NCI-H187 treated with DMSO at 0.1 percent for 48 hours (cell line): ENCODE measurements at places on chromosomes 6 and 20.

DNA sequence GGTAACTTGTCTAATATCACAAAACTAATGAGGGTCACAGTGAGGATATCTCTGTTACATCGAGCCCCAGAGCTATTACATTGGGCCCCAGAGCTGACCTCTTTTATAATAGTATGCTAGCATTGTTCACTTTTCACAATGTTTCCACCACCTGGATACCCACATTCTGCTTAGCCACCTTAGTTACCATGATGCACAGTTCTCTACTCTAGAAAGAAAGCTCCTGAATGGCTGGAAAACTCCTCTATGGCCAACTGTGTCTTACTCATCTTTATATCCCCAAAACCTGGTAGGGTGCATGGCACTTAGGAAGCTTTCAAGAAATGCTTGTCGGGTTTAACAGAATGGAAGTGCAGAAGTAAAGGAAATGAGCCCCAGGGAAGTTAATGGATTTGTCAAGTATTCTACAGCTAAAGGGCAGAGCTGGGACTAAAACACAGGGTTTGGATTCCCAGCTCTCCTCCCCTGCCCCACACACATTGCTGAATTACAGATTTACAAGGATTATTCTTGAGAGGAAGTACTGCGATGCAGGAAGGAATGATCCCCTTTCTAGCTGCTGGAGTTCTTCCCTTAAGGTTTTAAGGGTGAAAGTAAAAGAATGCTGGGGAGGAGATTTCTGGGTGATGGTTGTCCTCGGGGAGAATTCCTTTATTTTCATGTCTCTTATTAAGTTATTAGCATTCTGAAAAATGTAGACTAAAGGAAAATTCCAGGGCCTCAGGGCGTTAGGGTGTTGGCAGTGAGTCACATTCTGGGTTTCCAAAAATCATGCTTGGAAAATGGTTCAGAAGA lies 16.1 kb upstream of the HINT3 start:
- no peak for DNase-seq

DNA sequence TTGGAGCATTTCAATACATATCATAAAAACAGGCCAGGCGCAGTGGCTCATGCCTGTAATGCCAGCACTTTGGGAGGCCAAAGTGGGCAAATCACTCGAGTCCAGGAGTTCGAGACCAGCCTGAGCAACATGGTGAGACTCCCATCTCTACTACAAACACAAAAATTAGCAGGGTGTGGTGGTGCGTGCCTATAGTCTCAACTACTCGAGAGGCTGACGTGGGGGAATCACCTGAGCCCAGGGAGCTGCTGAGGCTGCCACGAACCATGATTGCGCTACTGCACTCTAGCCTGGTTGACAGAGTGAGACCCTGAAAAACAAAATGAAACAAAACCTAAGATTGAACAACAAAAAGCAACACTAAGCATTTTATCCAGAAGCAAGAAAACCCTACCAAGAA lies 47.2 kb downstream of the BACH2 start:
- no peak for DNase-seq

GRCh38 chr6:43971776-43972126 lies 155.5 kb downstream of the MRPL14 start:
- no peak for DNase-seq

DNA sequence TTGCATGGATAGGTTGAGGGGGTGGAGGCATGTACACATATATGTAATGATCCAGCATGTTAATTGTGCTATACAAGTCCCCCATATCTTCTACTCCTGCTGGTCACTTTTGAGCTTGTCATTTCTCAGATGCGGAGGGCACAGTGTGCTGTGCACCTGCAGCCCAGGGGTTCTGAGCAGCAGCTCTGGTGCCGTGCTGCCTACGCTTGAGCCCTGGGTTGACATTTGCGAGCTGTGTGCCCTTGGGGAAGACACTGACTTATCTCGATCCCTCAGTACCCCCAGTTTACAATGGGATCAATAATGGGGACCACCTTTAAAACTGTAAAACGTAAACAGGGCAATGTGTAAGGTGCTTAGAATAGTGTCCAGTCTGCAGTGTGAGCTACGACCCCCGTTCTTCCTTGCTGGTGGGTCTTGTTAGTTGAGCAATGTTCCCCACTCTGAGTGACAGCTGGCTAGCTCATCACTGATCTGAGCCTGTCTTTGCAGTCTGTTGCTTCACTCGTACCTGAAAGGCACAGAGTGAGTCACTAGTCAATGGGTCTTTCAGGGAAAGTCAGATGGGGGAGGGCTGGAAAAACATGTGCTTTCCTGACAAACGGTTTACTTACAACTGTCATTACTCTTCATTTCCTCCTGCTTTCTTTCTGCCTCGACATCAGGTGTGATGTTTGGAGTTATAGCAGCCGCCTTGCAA lies 91.7 kb downstream of the SLC2A10 start:
- no peak for DNase-seq

DNA sequence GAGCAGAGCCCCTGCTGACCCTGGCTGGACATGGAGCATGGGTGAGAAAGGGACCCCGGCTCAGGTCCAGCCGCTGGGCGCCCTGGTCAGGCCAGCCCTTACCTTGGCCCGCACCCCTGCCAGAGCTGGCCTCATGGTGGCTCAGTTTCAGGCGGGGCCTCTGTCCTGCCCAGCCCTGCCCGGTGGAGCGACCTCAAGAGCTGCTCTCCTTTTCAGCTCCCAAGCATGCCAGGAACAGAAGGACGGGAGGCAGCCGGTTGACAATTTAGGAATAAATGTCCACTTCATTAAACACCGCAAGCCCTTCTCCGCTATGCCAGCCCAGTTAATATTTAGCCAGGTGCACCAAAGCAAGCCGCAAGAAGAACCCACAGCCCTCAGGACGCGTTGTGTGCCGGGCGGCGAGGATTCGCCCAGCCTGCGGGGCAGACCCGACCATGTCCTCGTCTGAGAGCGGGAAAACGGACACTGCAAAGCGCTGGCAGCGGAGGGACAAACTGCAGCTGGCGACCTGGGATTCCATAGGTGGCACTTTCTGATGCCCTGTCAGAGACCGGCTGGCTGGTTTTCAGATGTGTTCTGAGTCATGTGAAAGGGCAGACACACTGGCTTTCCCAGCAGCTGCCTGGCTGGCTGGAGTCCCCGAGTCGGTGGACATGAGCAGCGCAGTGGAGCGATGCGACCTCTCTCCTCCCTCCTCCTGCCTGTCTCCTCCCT lies 221.9 kb downstream of the TTLL2 start:
- DNase-seq = no peak

DNA sequence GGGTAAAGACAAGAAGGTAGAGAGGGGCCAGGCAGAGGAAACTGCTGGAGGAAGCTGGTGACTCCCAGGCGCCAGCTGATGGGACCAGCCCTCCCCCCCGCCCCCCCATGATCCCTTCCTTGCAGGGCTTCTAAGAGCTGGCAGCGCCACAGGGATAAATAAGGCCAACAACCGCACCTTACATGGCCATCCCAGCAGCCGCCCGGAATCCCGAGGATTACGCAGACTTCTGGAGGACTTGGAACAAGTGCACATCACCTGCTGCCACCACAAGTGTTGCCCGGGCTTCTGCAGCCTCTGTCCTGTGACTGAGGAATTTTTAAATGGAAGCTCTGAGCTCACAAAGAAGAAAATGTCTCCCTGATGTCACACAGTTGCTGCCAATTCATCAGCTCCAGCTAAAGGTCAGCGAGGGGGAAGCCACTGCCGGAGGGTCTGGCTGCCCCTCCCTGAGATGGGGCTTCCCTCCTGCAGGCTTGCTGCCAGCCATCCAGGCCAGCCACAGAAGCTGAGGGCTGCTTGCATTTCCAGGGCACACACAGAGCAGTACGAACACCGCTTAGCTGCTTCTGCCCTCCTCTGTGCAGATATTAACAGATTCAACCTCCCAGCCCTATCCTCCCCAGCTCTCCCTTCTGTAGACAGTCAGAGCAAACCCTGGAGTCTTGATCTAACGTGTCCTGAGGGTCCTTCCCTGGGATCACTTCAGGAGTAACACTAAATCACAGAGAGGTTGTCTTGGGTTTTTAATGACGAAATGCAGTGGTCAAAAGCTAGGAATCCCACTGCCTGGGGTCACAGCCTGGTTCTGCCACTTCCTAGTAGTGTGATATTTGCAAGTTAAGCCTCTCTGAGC lies 38.6 kb upstream of the PIM1 start:
- no peak for DNase-seq

DNA sequence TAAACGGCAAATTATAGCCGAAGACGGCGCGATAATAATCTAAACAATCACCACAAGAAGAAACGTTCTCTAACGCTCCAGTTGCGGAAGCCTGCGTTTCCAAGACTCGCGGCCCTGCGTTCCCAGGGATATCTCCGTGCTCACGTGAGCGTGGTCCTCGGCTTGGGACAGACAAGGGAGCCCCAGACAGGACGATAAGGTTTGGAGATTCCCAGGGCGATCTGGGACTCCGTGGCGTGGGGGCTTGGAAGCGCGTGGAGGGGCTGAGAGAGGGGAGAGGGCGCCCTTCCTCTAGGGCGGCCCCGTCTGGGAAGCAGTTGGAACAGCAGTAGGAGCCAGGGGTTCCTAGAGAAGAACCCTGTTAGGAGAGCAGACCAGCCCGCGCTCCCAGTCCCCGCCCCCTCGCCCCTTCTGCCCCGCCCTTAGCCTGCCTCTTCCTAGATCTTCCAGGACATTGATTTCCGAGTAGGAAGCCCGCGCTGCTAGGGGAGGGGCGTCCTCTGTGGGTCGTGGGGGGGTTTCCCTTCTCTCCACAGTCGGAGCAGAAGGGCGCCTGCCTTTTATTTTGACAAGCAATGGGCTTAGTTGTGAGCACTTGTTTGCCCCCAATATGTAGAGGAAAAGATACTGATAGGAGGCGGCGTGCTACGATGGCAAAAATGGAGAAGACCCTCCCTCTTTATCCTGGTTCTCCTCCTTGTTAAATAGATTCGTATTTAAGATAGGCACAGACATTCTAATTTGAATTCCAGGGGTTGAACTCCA lies 10.6 kb downstream of the NRN1 start:
- DNase-seq = peak; percentile 79

GRCh38 chr20:46371656-46372055 lies 34.8 kb downstream of the ELMO2 start:
- no peak for DNase-seq

DNA sequence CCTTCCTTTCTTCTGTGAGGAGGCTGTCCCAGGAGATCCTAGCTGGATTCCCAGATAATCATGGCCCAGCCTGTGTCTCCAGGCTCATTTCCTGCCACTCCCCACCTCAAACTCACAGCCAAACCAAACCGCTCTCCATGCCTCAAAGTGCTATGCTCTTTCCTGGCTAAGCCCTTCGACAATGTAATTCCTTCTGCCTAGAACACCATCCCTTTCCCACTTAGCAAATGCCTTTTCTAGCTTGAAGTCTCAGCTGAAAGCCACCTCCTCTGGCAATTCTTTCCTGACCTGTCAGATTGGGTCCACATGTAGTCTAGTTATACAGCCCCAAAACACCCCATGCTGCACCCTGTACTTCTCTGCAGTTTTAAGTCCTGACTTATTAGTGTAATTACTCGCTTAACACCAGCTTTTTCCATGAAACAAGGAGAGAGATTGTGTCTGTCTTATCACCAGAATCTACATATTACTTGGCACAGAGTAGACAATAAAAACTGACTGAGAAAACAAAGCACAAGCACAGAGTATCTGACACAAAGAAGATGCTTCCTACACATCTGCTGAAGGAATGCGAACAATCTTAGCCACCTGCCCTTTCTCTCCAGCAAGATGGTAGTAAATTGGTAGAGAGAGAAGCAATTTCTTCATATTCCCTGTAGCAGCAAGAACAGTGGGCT lies 5.4 kb downstream of the TRIM26 start:
- DNase-seq = no peak

DNA sequence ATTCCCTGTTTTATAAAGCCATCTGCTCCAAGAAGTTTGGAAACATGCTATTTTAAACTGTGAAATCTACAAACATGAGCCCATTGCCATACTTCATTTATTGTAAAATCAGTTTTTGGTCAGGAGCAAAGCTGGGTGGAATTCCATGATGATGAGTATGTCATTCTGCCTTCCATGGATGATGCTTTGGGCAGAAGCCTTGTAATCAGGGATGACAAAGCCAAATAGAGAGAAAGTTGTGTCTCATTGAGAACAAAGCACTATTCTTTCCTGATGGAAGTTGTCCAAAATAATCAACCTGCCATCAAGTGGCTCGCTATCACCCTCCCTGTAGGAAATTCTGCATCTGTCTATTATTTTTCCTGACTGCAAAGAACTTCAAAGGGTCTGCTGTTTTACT lies 313.0 kb upstream of the DEFB112 start:
- no peak for DNase-seq

DNA sequence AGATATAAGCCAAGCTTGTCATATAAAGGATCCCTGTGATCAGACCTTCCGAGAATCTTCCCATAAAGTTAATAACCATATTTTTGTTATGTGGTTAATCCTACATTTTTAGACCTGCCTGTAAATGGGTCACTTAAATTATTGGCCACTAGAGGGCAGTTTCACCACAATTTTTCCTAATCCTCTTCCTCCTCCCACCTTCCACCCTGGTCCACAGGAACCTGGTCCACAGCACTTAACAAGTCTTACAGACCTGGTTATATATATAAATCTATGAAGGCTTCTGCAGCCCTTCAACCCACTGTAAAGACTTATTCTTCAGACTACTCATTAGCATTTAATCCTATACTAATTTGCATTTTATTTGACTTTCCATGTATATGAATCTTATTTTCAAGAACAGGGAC lies 28.3 kb downstream of the MRS2 start:
- no peak for DNase-seq

DNA sequence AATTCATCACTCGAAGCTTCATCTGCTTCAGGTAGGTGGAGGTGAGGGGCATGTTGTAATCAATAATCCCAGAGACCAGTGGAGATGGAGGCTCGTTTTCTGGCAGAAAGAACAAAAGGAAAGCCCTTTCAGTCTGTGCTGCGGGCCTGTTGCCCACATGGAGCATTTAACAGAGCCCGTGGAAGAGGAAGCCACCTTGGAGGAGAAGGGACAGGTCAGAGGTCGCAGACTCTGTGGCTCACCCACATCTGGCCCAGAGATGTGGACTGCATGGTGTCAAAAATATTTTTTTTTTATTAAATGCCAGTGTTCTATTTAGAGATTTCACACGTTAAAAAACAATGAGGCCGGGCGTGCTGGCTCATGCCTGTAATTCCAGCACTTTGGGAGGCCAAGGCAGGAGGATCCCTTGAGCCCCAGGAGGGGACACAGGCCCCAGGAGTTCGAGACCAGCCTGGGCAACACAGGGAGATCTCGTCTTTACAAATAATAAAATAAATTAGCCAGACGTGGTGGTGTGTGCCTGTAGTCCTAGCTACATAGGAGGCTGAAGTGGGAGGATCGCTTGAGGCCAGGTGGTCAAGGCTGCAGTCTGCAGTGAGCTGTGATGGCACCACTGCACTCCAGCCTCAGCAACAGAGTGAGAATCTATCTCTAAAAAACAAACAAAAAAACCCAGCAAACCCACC lies 73.6 kb downstream of the NOL4L start:
- DNase-seq = no peak

DNA sequence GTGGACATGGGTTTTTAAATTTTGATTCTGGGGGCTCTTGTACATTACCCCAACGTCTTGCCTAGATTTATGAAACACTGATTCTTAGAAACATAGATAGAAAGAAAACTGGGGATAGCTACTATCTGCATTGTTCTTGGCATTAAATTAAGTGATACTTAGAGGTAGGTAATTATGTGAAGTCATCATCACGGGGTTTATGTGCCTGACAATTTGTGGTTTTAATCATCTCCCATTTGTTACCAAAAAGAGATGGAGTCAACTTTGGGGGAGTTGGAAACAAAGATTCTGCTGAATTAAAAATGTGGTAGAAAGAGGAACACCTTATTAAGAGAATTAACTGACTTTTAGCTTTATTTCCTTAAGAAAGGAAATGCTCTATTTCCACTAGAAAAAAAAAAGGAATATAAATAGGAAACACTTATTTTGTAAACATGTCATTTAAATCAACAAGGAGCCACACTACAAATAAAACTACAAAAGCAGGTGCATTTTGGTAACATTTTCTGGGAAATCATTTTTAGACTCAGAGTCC lies 5.6 kb downstream of the TNFAIP3 start:
- no peak for DNase-seq
